ENCODE measurements at places on chromosomes 4 and X.

DNA sequence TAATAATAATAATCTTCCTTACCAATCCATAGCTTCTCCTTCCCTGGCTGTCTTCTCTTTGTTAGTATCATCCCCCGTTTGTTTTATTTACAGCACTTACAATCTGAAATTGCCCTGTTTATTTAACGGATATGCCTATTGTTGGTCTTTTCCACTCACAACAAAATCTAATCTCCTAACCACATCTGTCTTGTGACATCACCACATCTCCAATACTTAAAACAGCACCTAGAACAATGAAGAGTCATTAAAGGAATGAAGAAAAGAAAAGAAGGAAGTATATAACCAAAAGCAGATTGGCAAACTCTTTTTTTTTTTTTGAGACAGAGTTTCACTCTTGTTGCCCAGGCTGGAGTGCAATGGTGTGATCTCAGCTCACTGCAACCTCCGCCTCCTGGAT is 38.7 kb upstream of the JADE1 start:
- no peak for DNase-seq

DNA sequence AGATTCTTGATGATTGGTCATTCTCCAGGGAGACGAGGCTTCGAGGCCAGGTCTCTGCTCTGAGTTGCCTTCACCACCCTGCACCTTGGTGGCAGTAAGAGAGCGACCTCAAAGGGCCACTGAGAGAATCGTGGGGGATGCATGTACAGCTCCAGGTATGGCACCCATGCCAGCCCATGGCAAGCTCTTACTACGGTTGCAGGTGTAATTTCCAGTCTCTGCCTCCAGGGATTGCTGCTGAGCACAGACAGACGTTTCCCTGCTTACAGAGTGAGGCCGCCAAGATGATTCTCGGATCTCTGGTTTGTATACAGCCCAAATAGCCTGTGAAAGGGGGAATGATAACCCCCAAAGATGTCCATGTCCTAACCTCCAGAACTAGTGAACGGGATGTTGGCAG is 16.3 kb upstream of the DRD5 start:
- no peak for DNase-seq

GRCh38 chrX:1138476-1139184 is 73.8 kb downstream of the CRLF2 start:
- DNase-seq, result no peak

- no peak for DNase-seq
These were observed 5.7 kb upstream of the CASP6 start for GRCh38 chr4:109708990-109709389.

- DNase-seq, result peak; percentile 29
These were observed 723 bp downstream of the WDFY3 start for GRCh38 chr4:84965553-84966381.

Measured in NCI-H2171 treated with DMSO at 0.1 percent for 48 hours (cell line).